ENCODE measurements at places on chromosomes 5 and 9.

- H3K4me3 ChIP-seq = no peak overlapping the region
- DNase-seq = no peak
- peaks cover 8% of the 10 kb centered on the region for H3K4me1 ChIP-seq
- no peaks in the 10 kb centered on the region for H3K36me3 ChIP-seq
- no peak overlapping the region for H3K27ac ChIP-seq
- H3K27me3 ChIP-seq = no peaks in the 10 kb centered on the region
Observed at GRCh38 chr5:122559676-122560075, 215.2 kb upstream of the SNX2 start.

DNA sequence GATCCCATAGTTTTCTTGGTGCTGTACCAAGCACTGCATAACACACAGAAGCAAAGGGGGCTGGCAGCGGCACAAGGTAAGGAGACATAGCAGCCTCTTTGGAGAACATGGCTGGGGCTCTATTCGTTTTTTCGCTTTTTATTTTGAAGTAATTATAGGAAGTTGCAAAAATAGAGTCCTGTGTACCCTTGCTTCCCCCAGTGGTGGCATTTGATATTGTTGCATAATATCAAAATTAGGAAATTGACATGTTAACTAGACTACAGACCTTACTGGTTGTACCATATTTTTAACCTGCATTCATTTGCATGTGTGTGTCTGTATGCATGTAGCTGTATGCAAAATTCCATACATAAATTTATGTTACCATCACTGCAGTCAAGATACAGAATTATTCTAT, 6.6 kb upstream of the UBQLN1 start:
- H3K27me3 ChIP-seq = peaks cover 5% of the 10 kb centered on the region
- no peaks in the 10 kb centered on the region for H3K4me1 ChIP-seq
- no peak overlapping the region for H3K4me3 ChIP-seq
- no peak overlapping the region for H3K27ac ChIP-seq
- H3K36me3 ChIP-seq = peaks cover 4% of the 10 kb centered on the region

GRCh38 chr5:124056991-124057723, 545.2 kb downstream of the CSNK1G3 start:
- no peaks in the 10 kb centered on the region for H3K4me1 ChIP-seq
- H3K27me3 ChIP-seq = no peaks in the 10 kb centered on the region
- DNase-seq = no peak
- no peak overlapping the region for H3K4me3 ChIP-seq
- H3K36me3 ChIP-seq = no peaks in the 10 kb centered on the region

- peaks cover 25% of the 10 kb centered on the region for H3K36me3 ChIP-seq
- no peaks in the 10 kb centered on the region for H3K4me1 ChIP-seq
- peak; percentile 49 for DNase-seq
- H3K27ac ChIP-seq = no peak overlapping the region
Observed at GRCh38 chr9:99231711-99232110, 9.6 kb downstream of the SEC61B start.

DNA sequence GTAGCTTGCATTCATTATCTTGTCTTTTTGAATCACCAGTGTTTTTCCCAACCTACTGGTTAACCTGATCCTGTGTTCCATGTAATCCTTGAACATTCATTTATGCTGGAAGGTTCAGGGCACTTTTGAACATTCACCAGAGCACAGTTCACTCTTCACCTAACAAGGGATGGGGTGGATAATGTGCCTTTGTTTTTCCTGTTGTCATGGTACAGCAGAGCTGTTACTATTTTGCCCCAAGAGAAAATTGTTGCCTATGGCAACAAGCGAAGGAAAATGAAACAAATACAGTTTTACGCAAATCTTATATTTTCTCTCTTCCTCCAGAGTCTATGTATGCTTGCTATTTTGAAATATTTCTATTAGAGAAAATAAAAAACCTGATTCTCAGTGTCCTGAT, 60.3 kb upstream of the RIOK2 start:
- DNase-seq = no peak
- H3K27ac ChIP-seq = no peak overlapping the region
- H3K27me3 ChIP-seq = peaks cover 3% of the 10 kb centered on the region
- H3K4me1 ChIP-seq = peaks cover 5% of the 10 kb centered on the region
- H3K4me3 ChIP-seq = no peak overlapping the region
- peaks cover 11% of the 10 kb centered on the region for H3K36me3 ChIP-seq

GRCh38 chr5:54440456-54440893, 15.0 kb upstream of the HSPB3 start:
- no peaks in the 10 kb centered on the region for H3K27me3 ChIP-seq
- H3K27ac ChIP-seq = no peak overlapping the region
- no peak for DNase-seq
- peaks cover 7% of the 10 kb centered on the region for H3K36me3 ChIP-seq
- peaks cover 8% of the 10 kb centered on the region for H3K4me1 ChIP-seq

GRCh38 chr9:116095403-116095802, 58.2 kb upstream of the PAPPA start:
- H3K27me3 ChIP-seq = no peaks in the 10 kb centered on the region
- H3K36me3 ChIP-seq = no peaks in the 10 kb centered on the region
- H3K4me1 ChIP-seq = peaks cover 17% of the 10 kb centered on the region
- H3K27ac ChIP-seq = no peak overlapping the region
- no peak for DNase-seq

GRCh38 chr9:20321423-20322082, 300.7 kb downstream of the MLLT3 start:
- no peaks in the 10 kb centered on the region for H3K27me3 ChIP-seq
- H3K36me3 ChIP-seq = no peaks in the 10 kb centered on the region
- peaks cover 22% of the 10 kb centered on the region for H3K4me1 ChIP-seq
- H3K27ac ChIP-seq = no peak overlapping the region
- H3K4me3 ChIP-seq = no peak overlapping the region
- DNase-seq = no peak

- no peaks in the 10 kb centered on the region for H3K27me3 ChIP-seq
- H3K4me3 ChIP-seq = no peak overlapping the region
- peaks cover 25% of the 10 kb centered on the region for H3K4me1 ChIP-seq
- DNase-seq = no peak
- H3K27ac ChIP-seq = no peak overlapping the region
- H3K36me3 ChIP-seq = no peaks in the 10 kb centered on the region
Observed at GRCh38 chr5:111697215-111697614, 59.8 kb downstream of the NREP start.

DNA sequence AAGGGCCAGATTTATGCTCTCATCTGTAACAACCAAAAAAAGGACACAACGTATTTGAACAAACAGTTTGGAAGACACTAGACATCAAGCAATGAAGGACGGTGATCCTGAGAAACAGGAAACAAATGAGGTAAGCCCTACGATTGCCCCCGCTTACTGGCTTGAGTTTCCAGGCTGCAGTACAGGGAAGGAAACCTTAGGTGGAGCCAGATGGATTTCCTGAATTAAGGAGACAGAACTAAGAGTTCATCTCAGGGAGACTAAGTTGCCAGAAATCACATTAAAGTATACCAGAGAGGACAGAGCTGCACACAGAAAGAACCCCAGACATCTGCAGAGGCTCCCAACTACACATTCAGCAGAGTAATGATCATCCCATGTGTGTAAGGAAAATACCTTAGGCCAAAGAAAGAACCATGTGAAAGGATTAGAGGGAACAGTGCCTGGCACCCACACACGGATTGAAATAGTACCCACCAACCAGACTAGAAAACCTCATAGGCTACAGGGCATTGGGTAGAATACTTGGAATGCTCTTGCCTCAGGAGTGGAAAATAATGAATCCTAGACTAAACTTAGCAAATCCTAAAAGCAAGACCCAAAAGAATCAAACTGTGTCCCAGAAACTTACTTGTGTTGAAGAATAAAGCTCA, 99.3 kb upstream of the NIPBL start:
- H3K4me1 ChIP-seq = no peaks in the 10 kb centered on the region
- H3K36me3 ChIP-seq = peaks cover 3% of the 10 kb centered on the region
- H3K27ac ChIP-seq = no peak overlapping the region
- peak; percentile 46 for DNase-seq

- H3K27me3 ChIP-seq = no peaks in the 10 kb centered on the region
- no peak overlapping the region for H3K27ac ChIP-seq
- H3K4me1 ChIP-seq = peaks cover 70% of the 10 kb centered on the region
- peaks cover 22% of the 10 kb centered on the region for H3K36me3 ChIP-seq
- H3K4me3 ChIP-seq = no peak overlapping the region
Observed at GRCh38 chr5:139684881-139685749, 37.0 kb downstream of the CXXC5 start.

GRCh38 chr5:118875131-118875530, 113.2 kb downstream of the DTWD2 start:
- H3K4me3 ChIP-seq = no peak overlapping the region
- H3K27me3 ChIP-seq = no peaks in the 10 kb centered on the region
- no peak for DNase-seq

GRCh38 chr9:76180541-76180940, 213.7 kb downstream of the RFK start:
- H3K4me1 ChIP-seq = 0 out of 2 replicates have a peak, but pooled peaks cover 2% of the 10 kb centered on the region
- peaks cover 35% of the 10 kb centered on the region for H3K36me3 ChIP-seq
- DNase-seq = no peak
- H3K27ac ChIP-seq = 0 out of 2 replicates have a peak overlapping the region, but pooled peaks have one; percentile 46
- H3K4me3 ChIP-seq = no peak overlapping the region

DNA sequence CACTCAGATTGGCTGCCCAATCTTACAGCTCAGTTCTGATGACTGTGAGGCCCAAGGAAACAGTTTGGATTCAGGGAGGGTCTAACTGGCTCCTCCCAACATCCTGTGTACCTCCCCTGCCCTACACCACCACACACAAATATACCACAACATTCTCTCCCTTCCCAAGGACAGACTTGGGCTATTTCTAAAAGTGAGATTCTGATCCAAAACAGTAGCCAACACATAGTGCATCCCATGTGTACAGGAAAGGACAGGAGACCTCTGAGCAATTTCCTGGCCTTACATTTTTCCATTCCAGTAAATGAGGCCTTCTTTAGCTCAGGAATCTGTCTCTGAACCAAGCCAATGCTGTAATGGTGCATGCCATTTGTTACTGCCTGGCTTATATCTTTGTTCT, 20.8 kb downstream of the ZNF366 start:
- H3K4me3 ChIP-seq = no peak overlapping the region
- H3K27me3 ChIP-seq = no peaks in the 10 kb centered on the region
- no peaks in the 10 kb centered on the region for H3K36me3 ChIP-seq

- peaks cover 3% of the 10 kb centered on the region for H3K27me3 ChIP-seq
- DNase-seq = no peak
- no peak overlapping the region for H3K27ac ChIP-seq
Observed at GRCh38 chr5:14996997-14997396, 125.4 kb upstream of the ANKH start.

- no peak overlapping the region for H3K27ac ChIP-seq
- no peak for DNase-seq
- H3K4me3 ChIP-seq = no peak overlapping the region
- H3K27me3 ChIP-seq = no peaks in the 10 kb centered on the region
Observed at GRCh38 chr9:108724652-108725051, 131.1 kb downstream of the ACTL7B start.

- H3K27me3 ChIP-seq = no peaks in the 10 kb centered on the region
- H3K27ac ChIP-seq = no peak overlapping the region
- peaks cover 9% of the 10 kb centered on the region for H3K36me3 ChIP-seq
Observed at GRCh38 chr5:125113328-125113727, 366.9 kb upstream of the ZNF608 start.

DNA sequence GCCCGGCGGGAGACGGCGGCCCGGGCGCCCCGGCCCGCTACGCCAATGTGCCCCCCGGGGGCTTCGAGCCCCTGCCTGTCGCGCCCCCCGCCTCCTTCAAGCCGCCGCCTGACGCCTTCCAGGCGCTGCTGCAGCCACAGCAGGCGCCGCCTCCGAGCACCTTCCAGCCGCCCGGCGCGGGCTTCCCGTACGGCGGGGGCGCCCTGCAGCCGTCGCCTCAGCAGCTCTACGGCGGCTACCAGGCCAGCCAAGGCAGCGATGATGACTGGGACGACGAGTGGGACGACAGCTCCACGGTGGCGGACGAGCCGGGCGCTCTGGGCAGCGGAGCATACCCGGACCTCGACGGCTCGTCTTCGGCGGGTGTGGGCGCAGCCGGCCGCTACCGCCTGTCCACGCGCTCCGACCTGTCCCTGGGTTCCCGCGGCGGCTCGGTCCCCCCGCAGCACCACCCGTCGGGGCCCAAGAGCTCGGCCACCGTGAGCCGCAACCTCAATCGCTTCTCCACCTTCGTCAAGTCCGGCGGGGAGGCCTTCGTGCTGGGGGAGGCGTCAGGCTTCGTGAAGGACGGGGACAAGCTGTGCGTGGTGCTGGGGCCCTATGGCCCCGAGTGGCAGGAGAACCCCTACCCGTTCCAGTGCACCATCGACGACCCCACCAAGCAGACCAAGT, 723 bp downstream of the SNX18 start:
- peak; percentile 51 for DNase-seq
- peaks cover 14% of the 10 kb centered on the region for H3K27me3 ChIP-seq
- peaks cover 43% of the 10 kb centered on the region for H3K4me1 ChIP-seq
- no peak overlapping the region for H3K27ac ChIP-seq

GRCh38 chr5:33531824-33532223, 91.1 kb downstream of the TARS1 start:
- DNase-seq = no peak
- H3K36me3 ChIP-seq = no peaks in the 10 kb centered on the region
- no peak overlapping the region for H3K4me3 ChIP-seq
- H3K4me1 ChIP-seq = peaks cover 2% of the 10 kb centered on the region

DNA sequence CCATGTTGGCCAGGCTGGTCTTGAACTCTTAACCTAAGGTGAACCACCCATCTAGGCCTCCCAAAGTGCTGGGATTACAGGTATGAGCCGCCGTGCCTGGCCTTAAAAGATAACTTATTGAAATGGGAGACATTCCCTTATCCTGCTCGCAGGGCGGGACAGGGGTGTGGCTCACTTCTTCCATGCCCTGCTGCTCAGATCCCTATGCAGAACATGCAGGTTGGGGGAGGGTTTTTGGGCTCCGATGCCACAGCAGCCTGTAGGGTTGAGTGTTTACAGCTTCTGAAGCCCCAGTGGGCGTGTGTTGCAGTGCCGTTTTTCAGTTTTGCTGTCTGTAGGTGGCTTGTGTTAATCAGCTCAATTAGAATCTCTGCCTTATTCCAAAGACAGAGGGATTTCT, 108.0 kb upstream of the BRINP1 start:
- no peak overlapping the region for H3K4me3 ChIP-seq
- H3K27ac ChIP-seq = no peak overlapping the region
- H3K27me3 ChIP-seq = no peaks in the 10 kb centered on the region
- H3K4me1 ChIP-seq = 0 out of 2 replicates have a peak, but pooled peaks cover 2% of the 10 kb centered on the region
- DNase-seq = peak; percentile 19
- H3K36me3 ChIP-seq = no peaks in the 10 kb centered on the region

DNA sequence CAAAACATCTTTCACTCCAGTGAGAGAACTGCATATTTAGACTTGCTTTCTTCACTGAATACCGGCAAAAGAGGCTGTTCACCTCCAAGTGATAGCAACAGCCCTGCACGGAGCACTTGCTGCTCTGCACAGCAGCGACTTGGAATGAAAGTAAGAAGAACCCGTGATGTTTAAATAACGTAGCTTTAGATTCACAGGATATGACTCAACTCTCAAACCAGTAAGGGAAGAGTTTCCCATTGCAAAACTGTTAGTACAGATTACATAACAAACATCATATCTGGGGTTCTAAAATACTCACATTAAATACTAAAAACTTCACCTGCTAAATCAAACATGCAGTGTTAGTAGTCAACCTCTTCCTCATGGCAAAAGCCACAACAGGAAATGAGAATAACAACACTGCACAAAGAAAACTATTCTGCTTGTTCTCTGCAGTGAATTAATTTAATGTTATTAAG, 203.4 kb downstream of the MCTP1 start:
- H3K36me3 ChIP-seq = no peaks in the 10 kb centered on the region
- H3K27me3 ChIP-seq = no peaks in the 10 kb centered on the region
- peaks cover 31% of the 10 kb centered on the region for H3K4me1 ChIP-seq
- peak overlapping the region; percentile 83 for H3K27ac ChIP-seq
- DNase-seq = no peak
